ENCODE measurements at places on chromosomes 2 and 18.

- peak; percentile 76 for DNase-seq
Observed at GRCh38 chr18:7566567-7567473, at the start of gene PTPRM. Gene PTPRM (plus strand): TSS chr18:7567316. CDS start chr18:7567819, 503 bp downstream.

DNA sequence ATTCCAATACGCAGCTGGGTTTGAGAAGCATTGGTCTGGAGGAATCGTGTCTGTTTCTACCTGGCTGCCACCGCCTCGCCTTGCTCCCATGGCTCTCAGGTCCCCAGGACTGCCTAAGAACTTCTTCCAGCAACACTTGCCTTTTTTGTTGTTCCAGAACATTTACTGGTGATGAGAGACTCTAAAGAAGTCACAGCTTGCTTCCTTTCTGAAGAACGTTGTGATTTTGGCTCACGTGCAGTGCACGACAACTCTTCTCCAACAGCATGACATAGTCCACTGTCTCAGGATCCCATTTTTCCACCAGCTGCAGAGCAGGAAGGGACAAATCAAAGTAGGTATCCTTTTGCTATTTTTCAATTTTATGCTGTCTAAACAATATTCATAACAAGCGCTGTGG is 940.9 kb downstream of the SLC4A3 start:
- no peak for DNase-seq

GRCh38 chr2:219296631-219297391 is 12.4 kb downstream of the PTPRN start:
- DNase-seq, result no peak

DNA sequence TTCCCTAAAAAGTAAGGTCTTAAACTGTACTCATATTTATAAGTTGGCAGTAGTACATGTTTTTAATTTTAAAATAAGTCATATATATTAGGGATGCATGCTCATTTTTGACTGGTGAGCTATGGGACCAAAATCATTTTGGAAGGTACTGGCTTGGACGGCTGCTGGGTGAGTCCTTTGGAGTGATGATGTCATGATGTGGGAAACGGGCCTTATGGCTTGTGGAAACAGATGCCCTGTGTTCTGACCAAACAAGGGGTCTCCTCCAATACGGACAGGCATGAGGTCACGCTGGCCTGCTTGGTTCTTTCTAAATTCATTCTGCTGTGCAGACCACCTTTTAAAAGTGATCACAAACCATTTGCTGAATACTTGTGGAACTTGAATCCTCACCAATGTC is 109.2 kb upstream of the MGAT5 start:
- DNase-seq, result no peak

DNA sequence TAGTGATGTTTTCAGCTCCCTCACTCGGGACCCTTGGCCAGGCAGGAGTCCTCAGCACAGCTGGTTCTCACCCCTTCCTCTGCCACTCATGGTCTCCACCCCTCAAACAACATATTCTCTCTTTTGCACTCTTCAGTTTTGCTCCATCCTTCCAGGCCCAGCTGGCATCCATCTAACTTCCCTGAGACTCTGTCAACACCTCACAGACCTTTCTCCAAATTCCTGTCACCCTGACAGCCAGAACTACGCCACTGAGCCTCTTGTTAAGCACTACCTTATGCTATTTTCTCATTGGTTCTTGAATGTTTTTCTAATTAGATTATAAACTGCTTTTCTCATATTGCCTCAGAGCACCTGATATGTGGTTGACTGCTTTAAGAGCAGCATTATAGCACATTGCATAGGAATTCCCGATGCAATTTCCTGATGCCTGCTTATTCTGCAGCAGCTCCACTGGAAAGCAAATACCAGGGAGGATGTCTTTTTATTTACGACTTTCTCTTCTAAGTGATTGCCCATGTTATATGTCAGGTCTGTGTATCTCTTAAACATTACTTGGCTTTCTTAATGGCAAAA is 12.4 kb upstream of the INO80C start:
- no peak for DNase-seq

DNA sequence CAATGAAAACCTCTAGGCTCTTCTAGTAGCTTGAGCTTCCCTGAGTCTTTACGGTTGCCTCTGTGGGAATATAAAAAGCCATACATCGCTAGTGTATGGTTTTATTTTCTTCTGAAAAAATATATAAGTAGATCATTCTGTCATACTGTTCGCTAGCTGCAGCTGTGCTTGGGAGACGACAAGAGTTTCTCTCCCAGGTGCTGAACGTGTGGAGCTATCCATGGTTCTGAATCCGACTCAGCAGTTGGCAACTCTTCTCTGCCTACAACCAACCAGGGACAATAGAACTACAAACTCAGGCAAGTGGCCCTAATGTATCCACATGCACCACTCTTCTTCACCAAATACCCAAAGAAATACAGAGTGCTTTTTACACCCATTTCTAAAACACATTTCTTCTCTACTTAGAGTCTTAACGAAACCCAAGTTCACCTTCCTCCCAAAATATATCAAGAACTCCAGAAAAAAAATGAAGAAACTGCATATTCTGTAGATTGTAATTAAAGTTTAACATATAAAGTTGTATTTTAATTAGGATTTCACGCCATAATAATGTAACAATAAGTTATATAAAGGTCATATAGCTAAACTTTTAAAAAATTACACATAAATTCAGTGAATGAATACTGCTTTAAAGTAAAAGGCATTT is 2.2 kb upstream of the KCNH7 start:
- DNase-seq, result peak; percentile 52

DNA sequence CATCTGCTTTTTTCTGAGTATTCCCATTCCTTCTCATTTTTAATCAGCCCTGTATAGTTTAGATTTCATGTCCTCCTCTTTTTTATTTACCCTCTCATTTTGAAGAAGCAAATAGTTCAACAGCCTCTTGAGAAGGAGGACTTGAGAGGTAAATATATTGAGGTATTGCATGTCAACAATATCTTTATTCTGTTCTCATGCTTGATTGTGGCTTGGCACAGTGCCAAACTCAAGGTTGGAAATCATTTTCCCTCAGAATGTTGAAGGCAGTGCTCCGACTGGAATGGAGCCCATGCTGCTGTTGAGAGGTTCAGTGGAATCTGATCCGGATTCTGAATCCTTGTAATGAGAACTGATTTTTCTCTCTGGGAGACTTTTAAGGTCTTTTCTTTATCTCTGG is 31.0 kb upstream of the GALNT3 start:
- DNase-seq, result no peak

GRCh38 chr2:230330725-230331124 is 3.7 kb downstream of the SP140L start:
- peak; percentile 76 for DNase-seq

GRCh38 chr2:216936954-216937357 is 77.1 kb upstream of the TNP1 start:
- no peak for DNase-seq
